ENCODE measurements at places on chromosomes 2 and 18. TPM values are rescaled to one million over a fixed set of nuclear protein-coding genes. Genes with fewer than 3 reads are reported as not detected.

The NXPH2 gene
- not detected for total RNA-seq

GRCh38 chr2:55159037-55159651 is 72.9 kb downstream of the CLHC1 start:
- peak; percentile 94 for DNase-seq
- H3K4me3 ChIP-seq, result 0 out of 2 replicates have a peak overlapping the region, but pooled peaks have one; percentile 6
- peak overlapping the region; percentile 69 for H3K27ac ChIP-seq
- peaks cover 59% of the 10 kb centered on the region for H3K4me1 ChIP-seq

DNA sequence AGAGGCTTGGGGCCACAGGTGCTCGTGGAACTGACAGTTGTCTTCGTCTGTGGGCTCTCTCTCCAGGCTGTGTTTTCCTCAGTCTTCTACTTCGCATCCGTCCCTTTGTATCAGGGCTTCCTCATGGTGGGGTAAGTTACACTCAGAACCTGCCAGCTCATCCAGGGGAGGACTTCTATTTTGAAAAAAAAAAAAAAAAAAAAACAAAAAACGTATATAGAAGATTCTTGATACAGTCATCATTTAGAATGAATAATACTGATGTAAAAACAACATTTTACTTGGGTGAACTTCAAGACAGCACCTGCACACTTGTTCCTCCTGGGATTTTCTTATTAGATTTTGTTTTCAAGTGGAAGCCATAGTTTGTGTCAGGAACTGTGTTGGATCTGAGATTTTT is 47.7 kb upstream of the NFATC1 start:
- H3K4me3 ChIP-seq, result no peak overlapping the region
- H3K4me1 ChIP-seq, result no peaks in the 10 kb centered on the region
- DNase-seq, result no peak

DNA sequence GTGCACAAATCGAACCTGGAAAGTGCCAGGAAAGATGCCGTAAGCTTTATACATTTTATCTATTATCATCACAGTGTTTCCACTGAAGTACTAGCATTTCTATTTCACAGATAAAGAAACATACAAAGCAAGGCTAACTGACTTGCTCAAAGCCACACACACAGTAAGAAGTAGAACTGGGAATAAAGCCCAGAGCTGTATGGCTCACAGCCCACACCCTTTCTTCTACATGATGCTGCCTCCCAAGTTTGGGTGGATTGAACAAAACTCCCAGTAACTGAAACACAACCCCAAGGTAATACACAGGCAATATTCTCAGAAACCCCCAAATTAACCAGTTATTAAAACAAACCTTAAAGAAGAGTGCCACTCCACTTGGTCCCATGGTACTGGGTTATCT is 11.2 kb downstream of the SAP130 start:
- peaks cover 62% of the 10 kb centered on the region for H3K36me3 ChIP-seq
- no peak overlapping the region for H3K27ac ChIP-seq
- no peaks in the 10 kb centered on the region for H3K27me3 ChIP-seq
- no peak for DNase-seq

DNA sequence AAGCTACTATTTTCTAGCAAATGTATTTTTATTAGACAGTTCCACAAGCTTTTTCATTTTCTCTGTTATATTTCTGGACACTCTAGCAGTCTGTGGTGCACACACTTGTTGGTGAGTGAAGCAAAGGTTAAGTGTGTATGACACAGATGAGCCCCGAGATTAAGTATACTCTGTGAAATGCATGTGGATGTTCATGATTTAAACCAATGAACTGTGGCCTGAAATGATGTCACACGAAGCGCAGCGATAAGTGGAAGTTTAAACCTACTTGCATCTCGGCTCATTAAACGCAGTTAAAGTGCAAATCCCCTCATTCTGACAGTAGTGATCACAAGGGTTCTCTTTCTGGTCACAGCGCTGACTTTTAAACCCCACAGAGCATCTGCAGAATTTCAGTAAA is 1488.8 kb upstream of the NXPH2 start:
- H3K27me3 ChIP-seq, result no peaks in the 10 kb centered on the region
- H3K4me1 ChIP-seq, result no peaks in the 10 kb centered on the region
- no peak overlapping the region for H3K4me3 ChIP-seq
- no peak for DNase-seq
- no peak overlapping the region for H3K27ac ChIP-seq
